Breast epithelium (tissue), 4 donors: ENCODE measurements at places on chromosomes 1 and 21. TPM values are rescaled to one million over a fixed set of nuclear protein-coding genes. Genes with fewer than 3 reads are reported as not detected.

NUP210L gene
- total RNA-seq: under 0.01 TPM

LEFTY1 gene
- total RNA-seq: 0.48 TPM

S100A1 gene
- 40.0 TPM for total RNA-seq

GRCh38 chr21:27306791-27307775 lies 340.2 kb upstream of the ADAMTS5 start:
- H3K4me1 ChIP-seq: no peaks in the 10 kb centered on the region
- H3K27me3 ChIP-seq: no peaks in the 10 kb centered on the region
- no peaks in the 10 kb centered on the region for H3K36me3 ChIP-seq
- H3K27ac ChIP-seq: no peak overlapping the region
- H3K4me3 ChIP-seq: no peak overlapping the region

DNA sequence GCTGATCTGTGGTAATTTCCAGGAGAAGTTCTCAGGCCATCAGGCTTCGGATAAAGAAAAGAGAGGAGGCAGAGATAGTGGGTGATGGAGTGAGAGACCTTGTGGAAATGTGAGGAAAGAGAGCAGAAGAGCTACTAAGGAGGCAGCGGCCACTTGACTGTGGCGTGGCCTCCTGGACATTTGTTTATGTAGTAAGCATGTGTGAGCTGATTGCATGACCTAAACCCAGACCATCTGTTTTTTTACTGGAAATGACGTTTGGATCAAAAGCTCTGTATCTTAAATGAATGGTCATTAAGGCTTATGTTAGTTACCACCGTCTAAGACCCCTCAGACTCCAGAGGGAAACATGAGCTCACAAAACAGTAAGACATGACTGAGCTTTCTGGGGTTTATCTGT lies 13.6 kb downstream of the ATP1B1 start:
- no peaks in the 10 kb centered on the region for H3K27me3 ChIP-seq
- no peak overlapping the region for H3K4me3 ChIP-seq
- H3K36me3 ChIP-seq: no peaks in the 10 kb centered on the region
- DNase-seq: no peak
- H3K27ac ChIP-seq: no peak overlapping the region
- H3K4me1 ChIP-seq: no peaks in the 10 kb centered on the region
